Tongue (tissue), 3 donors: ENCODE measurements at places on chromosomes 5 and 9.

DNA sequence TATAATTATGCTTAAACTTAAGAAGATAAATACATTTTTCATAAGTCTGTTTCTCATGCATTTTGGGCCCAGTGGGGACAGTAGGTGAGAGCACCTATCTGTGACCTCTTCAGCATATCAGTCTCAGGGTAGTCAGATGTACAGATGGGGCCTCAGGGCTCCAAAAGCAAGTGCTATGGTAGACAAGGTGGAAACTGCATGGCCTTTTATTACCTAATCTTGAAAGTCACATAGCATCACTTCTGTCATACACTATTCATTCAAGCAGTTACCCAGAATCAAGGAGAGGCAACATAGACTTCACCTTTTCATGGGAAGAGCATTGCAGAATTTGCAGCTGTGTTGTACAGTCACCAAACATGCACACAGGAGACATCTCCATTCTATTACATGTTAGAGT is 94.8 kb downstream of the SV2C start:
- no peak for DNase-seq

DNA sequence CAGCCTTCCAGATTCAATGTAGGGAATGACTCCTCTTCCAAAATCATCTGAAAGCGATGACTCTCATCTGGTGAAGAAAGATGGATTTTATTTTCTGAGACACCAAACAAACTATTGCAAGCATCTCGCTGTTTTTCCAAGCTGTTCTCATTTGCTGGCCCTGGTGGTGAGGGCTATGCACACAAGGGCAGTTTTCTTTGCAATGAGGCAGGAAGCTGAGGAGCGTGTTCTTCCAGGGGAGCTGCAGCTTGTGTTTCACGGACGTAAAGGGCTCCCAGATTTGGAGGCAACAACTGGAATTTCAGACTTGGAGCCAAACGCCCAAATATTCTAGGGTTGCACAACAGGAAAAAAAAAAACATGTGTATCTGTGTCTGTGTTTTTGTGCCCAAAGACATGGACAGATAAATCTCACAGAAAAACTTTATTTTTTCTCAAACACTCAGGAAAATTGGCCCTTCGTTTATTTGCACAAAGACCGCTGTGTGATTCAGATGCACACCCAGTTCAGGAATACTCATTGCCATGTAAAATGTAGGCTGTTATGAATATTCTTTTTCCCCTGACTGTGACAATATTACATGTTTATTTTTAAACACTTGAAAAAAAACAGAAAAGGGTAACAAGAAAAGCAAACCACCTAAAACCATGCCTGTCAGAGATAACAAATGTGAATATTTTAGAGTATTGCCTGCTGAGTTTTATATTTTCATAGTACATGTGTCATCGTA is 151.3 kb downstream of the GAS1 start:
- DNase-seq = peak; percentile 93

- no peak for DNase-seq
These were observed 142.9 kb downstream of the ATPSCKMT start for GRCh38 chr5:10106806-10107205.

DNA sequence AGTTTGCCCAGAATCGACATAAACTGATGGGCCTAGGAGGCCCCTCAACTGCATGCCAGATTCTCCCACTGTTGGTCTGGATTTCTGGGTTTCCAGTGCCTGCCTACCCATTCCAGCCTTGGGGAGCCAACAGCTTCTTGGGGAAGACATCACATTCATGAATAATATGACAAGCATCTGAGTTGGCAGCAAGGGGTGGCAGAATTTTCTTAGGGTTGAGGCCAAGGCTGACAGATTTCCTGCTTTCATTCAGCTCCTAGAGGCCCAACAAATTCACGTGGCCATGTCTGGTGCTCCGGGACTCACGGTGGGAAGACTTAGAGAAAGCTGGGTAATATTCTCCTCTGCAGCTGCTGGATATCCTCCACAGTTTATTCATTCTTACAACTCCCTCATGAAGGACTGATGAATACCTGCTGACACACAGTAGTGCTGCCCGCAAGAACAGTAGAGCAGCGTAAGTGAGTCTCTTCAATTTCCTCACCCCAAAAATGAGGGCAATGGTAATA is 305.0 kb upstream of the TNC start:
- no peak for DNase-seq

DNA sequence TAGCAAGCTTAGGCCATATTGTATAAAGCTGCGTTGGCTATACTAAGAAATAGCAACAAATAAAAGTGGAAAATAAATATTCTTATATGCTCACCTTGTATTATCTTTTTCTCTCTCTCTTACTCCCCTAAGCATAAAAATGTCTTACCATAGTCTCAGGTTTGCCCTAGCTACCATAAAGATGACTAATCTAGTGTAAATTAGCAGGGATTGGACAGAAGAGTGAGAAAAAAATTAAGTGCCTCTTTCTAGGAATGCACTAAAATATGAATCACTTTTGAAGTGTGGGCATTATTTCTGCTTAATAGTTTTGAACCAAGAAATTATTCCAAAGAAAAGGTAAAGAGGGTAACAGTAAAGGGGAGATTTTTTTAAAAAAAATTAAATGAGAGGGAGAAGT is 201.3 kb downstream of the HINT1 start:
- DNase-seq = no peak

DNA sequence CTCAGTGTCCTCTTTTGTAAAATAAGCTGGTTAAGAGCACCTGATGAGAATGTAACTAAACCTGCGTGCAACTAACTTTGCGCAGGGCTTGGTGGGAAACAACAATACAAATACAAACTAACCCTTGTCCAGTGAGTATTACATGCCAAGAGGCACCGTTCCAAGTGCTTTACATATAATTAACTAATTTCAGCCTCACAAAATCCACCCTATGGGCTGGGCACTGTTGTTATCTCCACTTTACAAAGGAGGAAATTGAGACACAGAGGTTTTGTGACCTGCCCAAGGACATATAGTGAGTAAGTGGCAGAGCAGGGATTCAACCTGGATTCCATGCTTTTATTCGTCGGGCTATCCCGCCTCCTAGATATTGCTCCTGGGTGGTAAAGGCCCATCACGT is 26.2 kb upstream of the TNIP1 start:
- no peak for DNase-seq

GRCh38 chr9:116870566-116870965 is 183.5 kb downstream of the TRIM32 start:
- no peak for DNase-seq

- peak; percentile 65 for DNase-seq
These were observed 297.1 kb downstream of the KCTD16 start for GRCh38 chr5:144467792-144468191.

DNA sequence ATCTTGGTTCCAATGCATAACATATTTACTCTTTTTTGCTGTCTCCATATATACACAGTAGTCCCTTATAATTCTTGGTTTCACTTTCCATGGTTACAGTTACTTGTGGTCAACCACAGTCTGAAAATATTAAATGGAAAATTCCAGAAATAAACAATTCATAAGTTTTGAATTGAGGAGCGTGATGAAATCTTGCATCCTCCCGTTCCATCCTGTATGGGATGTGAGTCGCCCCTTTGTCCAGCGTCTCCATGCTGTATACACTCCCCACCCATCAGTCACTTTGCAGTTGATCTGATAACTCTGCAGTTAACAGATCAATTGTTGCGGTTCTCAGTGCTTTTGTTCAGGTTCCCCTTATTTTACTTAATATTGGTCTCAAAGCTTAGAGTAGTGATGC is 11.5 kb upstream of the FAF2 start:
- DNase-seq = no peak

- DNase-seq = no peak
These were observed 5.7 kb upstream of the LCN9 start for GRCh38 chr9:135657416-135657815.

- no peak for DNase-seq
These were observed 107.9 kb downstream of the TRIO start for GRCh38 chr5:14250748-14251701.

GRCh38 chr9:136546697-136547501 is 1.1 kb upstream of the NOTCH1 start:
- peak; percentile 67 for DNase-seq

- DNase-seq = peak; percentile 56
These were observed 26.3 kb downstream of the OR2V2 start for GRCh38 chr5:181173420-181174342.

DNA sequence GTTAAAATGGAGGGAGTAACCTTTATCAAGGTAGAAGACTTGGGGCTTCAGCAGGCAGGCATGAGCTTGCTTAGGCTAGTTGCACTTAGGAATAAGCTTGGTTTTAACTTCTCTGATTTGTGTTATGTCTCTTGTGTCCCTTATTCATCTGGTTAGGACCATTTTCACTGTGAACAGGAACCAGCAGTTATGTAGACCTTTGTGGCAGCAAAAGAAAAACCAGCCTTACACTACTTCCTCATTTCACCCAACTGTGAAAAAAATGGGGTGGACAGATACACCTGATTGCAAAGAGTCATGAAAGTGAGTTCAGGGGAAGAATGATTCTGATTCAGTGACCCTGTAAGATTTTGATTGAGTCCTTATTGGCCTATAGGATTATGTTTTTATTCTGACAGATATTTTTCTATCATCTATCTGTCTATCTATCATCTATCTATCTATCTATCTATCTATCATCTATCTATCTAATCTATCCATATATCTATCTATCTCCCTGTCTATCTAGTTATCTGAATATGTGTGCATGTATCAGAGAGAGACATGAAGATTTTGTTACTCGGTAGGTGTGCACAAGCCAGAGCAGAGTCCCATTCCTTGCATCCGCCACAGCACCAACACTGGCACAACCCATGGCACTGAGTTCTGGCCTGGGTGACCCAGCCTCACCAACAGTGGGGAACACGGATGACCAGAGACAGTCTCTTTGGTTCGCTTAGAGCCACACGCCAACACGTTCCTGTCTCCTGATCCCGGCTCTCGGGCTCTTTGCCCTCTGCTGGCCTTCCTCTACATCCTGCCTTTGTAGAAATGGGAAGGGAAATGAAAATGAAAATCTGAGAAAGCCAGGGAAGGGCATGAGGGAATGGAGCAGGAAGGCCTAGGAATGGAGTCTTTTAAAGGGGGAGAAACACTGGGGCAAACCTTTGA is 1.3 kb upstream of the ZNF366 start:
- DNase-seq = no peak

DNA sequence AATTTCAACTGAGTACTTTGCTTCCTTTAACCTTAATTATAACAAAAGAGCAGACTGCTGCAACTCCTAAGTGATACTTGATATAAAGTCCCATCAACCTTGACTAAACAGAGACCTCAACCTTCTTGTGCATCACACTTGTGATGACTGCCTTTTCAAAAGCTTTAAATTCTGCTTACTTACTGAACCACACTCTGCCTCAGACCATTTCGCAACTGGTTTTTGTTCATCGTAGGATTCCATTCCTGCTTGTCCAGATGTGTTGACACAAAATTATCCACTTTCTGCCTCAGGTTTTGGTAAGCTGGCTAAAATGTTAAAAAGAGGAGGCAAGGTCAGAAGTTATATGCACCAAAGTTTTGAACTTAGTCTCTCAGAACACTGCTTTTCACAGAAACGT is 3.5 kb downstream of the BOD1 start:
- DNase-seq = no peak

GRCh38 chr9:123868002-123868401 is 61.9 kb downstream of the DENND1A start:
- no peak for DNase-seq

- DNase-seq = no peak
These were observed 45.5 kb upstream of the TNFSF15 start for GRCh38 chr9:114851306-114851705.

DNA sequence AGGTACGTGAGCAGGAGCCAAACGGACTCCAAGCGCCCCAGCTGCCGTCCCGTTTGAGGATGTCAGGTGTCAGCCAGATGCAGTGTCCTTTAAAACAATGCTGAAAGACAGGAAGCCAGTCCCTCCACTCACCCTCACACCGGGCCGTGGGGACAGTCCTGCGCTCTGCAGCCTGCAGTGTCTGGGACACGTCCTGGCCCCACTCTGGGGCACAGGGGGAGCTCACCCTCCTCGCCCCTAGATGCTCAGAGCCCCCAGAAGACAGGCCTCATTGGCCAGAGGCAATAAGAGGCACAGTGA is 79.7 kb downstream of the ZNF354C start:
- DNase-seq = no peak

DNA sequence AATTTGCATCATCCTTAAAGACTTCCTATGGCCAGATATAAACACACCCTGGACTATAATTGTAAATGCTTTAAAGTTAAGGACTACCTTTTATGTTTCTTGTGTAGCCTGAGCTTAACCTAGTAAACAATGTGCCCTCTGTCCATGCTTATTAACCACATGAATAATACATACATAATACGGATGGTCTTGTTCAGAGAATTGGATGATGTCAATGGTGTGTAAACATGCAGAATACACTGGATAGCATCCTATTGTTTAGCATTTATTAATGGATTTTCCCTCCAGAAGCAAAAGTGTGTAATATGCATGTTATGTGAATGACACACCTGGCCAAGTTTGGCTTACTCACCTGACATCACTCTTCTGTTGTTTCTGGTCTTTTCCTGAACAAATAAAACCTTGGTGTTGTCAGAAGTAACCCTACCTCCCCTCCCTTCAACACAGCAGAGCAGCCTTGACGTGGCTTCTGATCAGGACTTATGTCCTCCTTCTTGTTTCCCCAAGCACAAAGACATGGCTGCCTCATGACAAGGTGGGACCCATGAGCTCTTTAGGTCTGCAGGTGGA is 517.9 kb downstream of the MTRR start:
- no peak for DNase-seq

- no peak for DNase-seq
These were observed 29.8 kb downstream of the PROP1 start for GRCh38 chr5:177966009-177966838.

- no peak for DNase-seq
These were observed 154.4 kb downstream of the NPR3 start for GRCh38 chr5:32865475-32865874.

DNA sequence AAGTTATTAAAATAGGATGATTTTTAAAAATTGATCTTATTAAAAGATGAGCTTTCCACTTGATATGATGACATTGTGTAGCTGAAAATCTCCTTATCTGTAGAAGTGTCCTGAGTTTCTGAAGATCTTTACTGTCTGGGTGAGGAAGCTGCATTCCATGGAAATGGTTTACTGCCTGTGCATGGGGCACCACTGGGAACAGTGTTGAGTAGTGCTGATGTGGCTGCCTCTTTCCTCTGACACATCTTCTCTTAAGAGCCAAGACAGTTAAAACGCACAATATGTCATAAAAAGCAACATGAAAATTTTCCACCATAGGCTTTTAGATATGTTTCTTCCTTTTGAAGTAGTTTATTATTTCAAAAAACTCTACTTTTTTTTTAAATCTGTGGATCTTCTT is 24.6 kb downstream of the SECISBP2 start:
- DNase-seq = no peak

DNA sequence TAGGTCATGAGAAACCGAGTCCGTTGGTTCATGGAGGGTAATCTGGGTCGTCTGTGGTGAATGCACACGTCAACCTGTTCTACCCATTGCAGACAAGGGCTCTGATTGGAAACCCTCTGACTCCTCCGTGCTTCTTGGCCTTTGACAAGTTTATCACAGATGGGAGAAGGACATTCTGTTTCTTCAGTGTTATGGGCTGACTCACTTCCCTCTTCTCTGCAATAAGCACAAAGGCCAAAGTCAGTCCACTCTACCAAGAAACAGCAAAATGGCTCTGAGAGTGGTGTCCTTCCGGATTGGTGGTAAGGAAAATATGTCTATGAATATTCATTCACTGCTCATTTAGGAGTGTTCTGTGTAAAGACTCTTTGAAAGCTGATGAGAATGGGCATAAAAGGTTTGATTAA is 89.3 kb downstream of the FEM1C start:
- DNase-seq = no peak

- no peak for DNase-seq
These were observed 81.7 kb downstream of the DCP2 start for GRCh38 chr5:113058269-113058668.
